ENCODE measurements at places on chromosomes 2 and 18.

DNA sequence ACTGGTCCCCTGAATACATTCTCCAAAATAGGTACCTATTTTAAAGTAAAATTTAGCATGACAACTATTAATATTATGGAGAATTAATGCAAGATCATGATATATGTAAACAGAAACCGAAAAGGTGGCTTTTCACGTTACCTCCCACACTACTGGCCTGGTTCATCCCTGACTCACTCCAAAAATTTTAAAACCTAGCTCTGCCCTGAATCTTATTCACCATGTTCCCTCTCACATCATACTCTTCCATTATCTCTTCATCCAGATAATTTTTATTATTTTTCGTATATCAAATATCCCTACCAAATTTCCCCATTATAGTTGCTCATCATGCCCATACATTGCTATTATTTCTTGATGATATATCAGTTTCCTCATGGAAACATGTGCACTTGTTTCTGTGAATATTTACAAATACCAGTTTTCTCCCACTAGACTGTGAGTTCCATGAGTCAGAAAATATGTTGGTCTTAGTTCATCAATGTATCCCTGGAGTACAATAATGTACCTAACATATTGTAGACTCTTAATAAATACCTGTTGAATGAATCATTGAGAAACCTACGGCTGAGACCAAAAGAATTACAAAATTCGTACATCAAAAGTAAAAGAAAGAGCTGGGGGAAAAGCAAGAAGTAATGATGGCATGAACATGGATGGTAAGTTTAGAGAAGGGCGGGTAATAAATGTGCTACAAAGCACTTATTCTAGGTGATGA is 360.1 kb upstream of the CHAC2 start:
- DNase-seq, result no peak

GRCh38 chr18:456361-457139 is 44.0 kb downstream of the COLEC12 start:
- DNase-seq, result no peak

DNA sequence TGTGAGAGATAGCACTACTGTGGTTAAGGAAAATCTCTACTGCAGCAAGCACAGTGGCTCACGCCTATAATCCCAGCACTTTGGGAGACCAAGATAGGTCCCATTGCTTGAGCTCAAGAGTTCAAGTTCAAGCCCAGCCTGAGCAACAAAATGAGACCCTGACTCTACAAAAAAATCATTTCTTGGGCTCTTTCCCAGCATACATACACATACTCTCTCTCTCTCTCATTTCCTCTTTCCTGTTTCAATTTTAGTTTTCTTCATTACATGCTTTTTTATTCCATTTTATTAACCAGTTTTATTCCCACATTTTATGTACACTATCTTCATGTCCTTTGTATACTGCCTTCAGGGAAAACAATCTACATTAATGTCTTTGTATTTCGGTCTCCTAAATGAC is 14.6 kb downstream of the WDR33 start:
- DNase-seq, result no peak

DNA sequence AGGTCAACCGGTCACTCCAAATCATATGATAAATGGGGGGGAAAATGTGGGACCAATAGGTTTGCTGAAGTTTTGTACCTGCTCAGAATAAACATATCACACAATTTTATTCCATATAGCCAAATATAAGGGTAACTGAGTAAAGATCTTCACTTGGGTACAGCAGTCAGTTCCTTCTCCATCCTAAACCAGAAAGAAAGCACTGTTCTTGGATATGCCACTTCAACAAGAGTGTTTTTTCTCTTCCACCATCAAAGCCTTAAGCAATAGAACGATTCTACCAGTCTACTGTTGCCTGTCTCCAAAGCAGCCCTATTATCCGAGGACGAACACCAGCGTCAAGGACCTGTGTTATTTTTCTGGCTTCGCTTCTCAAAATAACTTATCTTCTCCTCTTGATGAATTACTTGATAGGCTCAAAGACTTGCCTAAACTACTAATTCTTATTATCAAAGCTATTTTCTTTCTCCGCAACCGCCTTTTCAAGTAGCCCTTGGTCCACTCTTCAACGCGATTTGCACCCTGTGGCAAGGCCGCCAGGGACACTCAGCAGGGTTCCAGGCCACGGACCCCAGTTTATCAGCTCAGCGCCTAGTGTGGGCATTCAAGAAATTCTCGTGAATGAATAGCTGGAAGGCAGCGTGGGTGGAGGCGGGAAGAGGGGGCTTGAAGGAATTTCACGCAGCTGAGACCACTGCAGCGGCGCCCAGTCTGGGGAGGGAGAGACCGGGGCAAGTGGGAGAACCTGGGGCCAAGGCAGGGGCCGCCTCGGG is 646 bp downstream of the ALS2 start:
- DNase-seq, result no peak

DNA sequence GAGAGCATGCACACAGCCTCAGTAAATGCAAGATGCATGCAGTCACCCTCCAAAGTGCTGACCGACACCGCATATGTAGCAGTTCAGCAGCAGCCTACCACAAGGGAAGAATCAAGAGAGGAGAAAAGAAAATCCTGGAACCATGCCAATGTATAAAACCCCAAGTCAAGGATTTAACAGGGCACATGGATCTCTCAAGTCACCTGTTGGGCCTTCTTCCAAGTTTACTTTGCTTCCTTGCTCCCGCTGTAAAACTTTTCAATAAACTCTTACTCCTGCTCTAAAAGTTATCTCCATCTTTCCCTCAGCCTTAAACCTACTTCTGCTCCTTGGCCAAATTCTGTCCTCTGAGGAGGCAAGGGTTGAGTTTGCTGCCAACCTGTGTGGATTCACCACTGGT is 147.8 kb upstream of the MAP2 start:
- no peak for DNase-seq
